ENCODE measurements at places on chromosomes 13 and 19.

- no peak for DNase-seq
These were observed 20.1 kb upstream of the RAB20 start for GRCh38 chr13:110581506-110582185.

GRCh38 chr13:53104136-53104535 is 75.5 kb downstream of the OLFM4 start:
- DNase-seq = no peak

DNA sequence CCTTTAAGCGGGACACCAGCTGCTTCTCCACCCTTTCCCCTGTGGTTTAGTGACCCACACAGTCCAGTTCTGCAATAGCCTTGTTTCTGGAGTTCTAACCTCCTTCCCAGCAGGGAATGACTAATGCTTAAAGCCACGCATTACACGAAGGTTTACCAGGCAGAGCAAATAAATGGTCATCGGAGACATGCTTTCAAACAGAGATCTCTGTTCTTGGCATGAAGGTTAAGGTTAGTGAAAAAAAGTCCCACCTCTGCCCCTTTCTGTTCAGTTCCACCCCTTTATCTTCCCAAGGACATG is 25.3 kb upstream of the MEDAG start:
- no peak for DNase-seq

DNA sequence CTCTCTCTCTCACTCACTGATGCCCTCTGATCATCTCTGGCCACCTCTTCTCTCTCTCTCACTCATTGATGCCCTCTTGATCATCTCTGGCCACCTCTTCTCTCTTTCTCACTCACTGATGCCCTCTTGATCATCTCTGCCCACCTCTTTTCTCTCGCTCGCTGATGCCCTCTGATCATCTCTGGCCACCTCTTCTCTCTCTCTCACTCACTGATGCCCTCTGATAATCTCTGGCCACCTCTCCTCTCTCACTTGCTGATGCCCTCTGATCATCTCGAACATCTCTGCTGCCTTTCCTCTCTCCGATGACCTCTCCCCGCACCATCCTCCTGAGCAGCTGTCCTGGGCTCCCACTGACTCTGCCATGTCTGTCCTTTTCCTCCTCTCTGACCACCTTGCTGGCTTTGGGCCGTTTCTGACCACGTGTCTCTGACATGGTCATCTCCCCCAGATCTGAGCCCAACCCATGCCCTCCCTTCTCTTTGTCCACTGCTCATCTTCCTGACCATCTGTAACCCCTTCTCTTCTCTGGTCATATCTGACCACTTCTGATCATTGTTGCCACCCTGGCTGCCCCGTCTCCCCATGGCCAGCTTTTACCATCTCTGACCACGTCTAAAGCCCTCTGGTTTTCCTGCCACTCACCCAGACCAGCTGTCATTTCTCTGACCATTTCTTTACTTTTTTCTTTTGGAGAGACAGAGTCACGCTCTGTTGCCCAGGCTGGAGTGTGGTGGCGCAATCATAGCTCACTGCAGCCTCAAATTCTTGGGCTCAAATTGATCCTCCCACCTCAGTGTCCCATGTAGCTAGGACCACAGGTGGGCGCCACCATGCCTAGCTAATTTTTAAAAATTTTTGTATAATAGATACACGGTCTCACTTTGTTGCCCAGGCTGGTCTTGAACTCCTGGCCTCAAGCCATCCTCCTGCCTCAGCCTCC is 2.4 kb downstream of the LRFN3 start:
- DNase-seq = no peak

- DNase-seq = no peak
These were observed 45.2 kb upstream of the URI1 start for GRCh38 chr19:29896802-29897201.

DNA sequence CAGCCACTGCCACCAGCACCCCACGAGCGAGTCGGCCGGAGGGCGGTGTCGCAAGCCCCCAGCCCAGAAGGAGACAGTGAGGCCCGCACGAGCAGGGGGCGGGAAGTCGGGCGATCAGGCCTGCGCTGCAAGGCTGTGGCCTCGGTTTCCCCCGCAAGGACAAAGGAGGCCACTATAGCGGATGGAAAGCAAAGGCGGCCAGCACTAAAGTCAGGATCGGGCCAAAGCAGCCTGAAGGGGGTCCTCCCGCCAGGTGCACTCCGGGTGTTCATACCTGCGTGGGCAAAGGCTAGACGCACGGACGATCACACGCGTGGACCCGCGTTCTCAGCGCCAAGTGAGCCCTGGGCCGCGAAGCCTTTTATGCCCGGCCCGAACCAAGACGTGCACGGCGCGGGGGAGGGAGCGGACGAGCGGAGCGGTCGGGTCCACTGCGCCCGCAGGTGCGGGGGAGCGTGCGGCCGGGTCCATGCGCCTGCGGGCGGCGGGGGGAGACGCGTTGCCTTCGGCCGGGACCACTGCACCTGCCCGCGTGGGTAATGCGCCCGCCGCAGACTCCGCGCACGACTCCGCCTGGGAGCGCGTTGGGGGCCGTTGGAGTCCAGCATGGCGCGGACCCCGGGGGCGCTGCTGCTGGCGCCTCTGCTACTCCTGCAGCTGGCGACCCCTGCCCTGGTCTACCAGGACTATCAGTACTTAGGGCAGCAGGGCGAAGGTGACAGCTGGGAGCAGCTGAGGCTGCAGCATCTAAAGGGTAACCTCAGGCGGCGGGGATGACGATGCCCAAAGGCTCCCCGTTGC is at the start of the genes PRDX2 and THSD8:
Gene PRDX2 (minus strand): TSS at position 335 of the 801 bp plus-strand sequence. CDS start 539 bp downstream, outside the sequence.
Gene THSD8 (plus strand): TSS at position 604 of the 801 bp plus-strand sequence. CDS start 3 bp downstream, at position 607.
- peak; percentile 70 for DNase-seq

GRCh38 chr13:105276571-105276970 is 1258.9 kb downstream of the EFNB2 start:
- no peak for DNase-seq

DNA sequence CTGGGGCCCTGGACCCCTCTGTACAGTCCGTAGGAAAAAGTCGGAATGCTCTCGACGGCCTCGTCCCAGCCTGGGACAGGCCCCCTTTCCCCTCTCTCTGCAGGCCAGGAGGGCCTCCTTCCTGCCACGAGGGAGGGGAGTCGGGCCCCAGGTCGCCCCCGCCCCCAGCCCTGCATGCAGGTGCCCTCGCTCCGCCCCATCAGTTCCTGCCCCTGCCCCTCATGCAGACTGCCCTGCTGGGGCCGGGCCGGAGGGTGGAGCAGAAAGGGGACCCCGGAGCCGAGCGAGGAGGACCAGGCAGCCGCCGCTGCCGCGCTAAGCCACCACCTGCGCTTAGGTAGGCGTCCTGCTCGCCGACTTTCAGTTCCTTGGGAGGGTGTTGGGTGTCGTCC is 7.3 kb downstream of the LYL1 start:
- peak; percentile 44 for DNase-seq

DNA sequence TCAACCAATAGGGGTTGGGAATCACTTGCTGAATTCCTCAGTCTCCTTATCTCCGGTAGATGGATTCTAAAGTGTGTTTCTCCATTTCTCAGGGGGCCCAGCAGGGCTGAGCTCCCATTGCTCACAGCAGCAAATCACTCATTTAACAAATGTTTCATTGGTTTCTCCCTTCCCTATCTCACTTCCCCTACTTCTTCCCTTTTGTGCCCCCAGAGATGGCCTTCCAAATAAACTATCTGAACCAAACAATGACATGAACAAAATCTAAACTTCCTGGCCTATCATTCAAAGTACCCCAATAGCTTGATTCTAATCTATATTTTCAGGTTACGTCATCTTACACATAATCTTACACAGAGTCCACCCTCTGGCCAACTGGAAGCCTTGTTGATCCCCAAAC is 60.4 kb downstream of the DLEU7 start:
- DNase-seq = no peak

- no peak for DNase-seq
These were observed 37.0 kb downstream of the RUBCNL start for GRCh38 chr13:46350003-46350402.

GRCh38 chr13:110559986-110560385 is 1.5 kb downstream of the RAB20 start:
- DNase-seq = no peak

DNA sequence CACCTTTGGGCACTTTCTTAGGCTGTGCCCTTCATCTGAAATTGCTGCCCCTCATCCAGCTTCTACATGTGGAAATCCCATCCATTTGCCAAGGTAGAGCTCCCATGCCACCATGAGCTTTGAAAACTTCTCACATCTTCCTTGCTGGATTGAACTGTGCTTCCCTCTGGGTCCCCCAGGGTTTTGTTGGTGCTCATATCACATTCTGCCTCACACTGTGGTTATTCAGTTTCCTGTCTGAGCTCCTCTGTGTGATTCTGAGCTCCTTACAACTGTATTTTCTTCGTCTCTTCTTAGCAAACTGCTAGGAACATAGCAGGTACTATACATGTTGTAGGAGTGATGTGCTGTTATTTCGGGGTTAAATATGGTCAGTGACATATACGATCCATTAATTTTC is 74.9 kb upstream of the KL start:
- DNase-seq = no peak

DNA sequence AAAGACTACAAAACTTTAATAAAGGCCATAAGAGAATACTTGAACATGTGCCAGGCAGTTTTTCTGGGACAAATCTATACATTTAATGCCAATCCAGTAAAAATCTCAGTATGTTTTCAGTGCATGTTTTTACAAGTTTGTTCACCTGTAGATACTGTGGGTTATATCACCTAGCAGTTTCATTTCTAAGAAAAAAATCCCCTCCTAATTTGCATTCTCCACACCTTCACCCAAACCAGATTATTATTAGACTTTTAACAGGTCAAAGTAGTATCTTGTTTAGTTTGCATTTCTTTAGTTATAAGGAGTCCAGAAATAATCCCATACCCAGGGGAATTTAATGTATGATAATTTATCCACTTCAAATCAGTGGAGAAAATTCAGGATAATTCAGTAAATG is 17.0 kb upstream of the LPAR6 start:
- DNase-seq = no peak

- DNase-seq = no peak
These were observed 591.1 kb downstream of the PCDH9 start for GRCh38 chr13:66639044-66639443.

- DNase-seq = no peak
These were observed 1.6 kb upstream of the ZNF556 start for GRCh38 chr19:2865334-2866100.

DNA sequence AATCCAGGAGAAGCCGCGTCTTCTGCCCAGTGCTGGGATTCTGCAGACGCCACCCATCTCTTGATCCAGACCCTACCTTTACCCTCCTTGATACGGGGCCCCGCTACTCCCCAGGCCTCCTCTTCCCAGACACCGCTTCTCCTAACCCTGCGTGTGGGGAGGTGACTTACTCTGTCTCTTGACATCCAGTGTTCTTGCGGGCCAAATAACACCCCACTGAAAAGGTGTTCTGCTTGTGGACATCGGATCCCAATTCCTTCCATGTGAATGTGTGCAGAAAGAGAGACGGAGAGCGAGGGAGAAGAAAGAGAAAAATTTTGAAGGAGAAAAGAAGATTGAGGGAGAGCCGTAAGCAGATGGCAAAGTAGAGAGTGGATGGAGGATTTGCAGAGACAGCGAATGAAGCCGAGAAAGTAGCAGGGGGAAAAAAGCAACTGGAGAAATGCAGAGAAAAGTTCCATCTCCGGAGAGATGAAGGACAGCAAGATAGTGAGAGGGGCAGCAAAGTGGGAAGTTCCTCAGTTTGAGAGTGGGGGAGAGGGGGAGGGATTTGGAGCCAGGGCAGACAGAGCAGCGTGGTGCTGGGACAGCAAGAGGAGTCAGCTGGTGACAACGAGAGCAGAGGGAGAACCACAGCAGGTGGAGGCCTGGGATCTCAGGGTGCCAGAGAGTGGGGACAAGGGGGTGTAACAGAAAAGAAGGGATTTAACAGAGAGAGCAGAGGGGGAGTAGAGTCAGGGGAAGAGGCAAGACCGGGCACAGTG is 814 bp downstream of the ZNF480 start:
- no peak for DNase-seq

DNA sequence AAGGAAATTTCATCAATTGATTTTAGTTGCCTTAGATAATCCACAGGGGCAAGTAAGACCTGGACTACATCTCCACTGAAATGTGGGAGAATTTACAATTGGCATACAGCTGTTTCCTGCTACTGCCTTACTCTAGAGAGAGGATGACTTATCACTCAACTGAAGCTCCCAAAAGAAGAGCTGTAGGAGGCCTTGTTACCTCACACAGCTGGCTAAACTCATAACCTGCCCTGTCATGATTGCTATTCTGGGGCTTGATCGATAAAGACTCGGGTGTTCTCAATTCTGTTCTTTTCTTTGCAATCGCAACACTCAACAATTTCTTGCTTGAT is 1396.4 kb downstream of the EFNB2 start:
- no peak for DNase-seq

DNA sequence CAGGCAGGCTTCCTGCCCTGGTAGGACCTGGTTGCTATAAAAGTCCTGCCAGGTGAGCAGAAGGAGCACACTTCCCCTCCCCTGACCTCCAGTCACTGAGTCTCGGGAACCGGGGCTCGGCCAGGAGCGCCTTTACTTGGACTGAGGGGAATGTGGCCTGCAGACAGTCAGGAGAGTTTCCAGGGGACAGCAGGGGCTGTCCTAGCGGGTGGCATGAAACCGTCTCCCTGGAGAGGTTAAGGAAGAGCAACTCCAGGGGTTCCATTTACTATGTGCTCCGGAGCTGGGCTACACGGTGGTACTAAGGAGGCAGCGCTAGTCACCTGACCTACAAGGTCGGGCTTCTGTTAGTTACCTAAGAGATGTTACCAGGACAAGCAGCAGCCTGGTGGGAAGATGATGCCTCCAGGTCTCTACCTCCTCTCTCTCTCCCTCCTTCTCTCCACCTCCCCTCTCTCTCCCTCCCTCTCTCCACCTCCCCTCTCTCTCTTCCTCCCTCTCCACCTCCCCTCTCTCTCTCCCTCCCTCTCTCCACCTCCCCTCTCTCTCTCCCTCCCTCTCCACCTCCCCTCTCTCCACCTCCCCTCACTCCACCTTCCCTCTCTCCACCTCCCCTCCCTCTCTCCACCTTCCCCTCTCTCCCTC is 4.1 kb upstream of the CNOT3 start:
- DNase-seq = no peak

DNA sequence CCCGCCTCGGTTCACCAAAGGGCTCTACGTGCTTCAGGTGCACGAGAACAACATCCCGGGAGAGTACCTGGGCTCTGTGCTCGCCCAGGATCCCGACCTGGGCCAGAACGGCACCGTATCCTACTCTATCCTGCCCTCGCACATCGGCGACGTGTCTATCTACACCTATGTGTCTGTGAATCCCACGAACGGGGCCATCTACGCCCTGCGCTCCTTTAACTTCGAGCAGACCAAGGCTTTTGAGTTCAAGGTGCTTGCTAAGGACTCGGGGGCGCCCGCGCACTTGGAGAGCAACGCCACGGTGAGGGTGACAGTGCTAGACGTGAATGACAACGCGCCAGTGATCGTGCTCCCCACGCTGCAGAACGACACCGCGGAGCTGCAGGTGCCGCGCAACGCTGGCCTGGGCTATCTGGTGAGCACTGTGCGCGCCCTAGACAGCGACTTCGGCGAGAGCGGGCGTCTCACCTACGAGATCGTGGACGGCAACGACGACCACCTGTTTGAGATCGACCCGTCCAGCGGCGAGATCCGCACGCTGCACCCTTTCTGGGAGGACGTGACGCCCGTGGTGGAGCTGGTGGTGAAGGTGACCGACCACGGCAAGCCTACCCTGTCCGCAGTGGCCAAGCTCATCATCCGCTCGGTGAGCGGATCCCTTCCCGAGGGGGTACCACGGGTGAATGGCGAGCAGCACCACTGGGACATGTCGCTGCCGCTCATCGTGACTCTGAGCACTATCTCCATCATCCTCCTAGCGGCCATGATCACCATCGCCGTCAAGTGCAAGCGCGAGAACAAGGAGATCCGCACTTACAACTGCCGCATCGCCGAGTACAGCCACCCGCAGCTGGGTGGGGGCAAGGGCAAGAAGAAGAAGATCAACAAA is 2.6 kb downstream of the PCDH17 start:
- no peak for DNase-seq
